ENCODE measurements at places on chromosomes 6 and 20. TPM values are rescaled to one million over a fixed set of nuclear protein-coding genes. Genes with fewer than 3 reads are reported as not detected.

Gene WFDC10B
- not detected for total RNA-seq

Gene SLC22A16
- total RNA-seq, result not detected

Gene TINAG
- not detected for total RNA-seq

Gene KCNK5
- 2.0 TPM for total RNA-seq

Gene THBD
- 37.0 TPM for total RNA-seq

Gene CD24
- total RNA-seq, result 0.63 TPM

Gene TREML2
- 0.12 TPM for total RNA-seq

Gene AVP
- total RNA-seq, result not detected

Gene HIVEP2
- total RNA-seq, result 19.2 TPM

Gene ZC3H12D
- total RNA-seq, result 0.30 TPM

Gene MCUR1
- 11.0 TPM for total RNA-seq

Gene DUSP15
- 11.6 TPM for total RNA-seq

Gene AKAP7
- 11.6 TPM for total RNA-seq

Gene TBC1D20
- total RNA-seq, result 27.0 TPM

Gene CTAGE9
- not detected for total RNA-seq

Gene JAG1
- 32.8 TPM for total RNA-seq

Gene ZFP64
- total RNA-seq, result 7.3 TPM

Gene PET117
- 9.6 TPM for total RNA-seq

Gene XRN2
- 40.8 TPM for total RNA-seq

Gene TGM3
- not detected for total RNA-seq

Gene SDC4
- 95.2 TPM for total RNA-seq

Gene GUCA1A
- total RNA-seq, result not detected

Gene PRDM13
- total RNA-seq, result not detected

Gene PPDPF
- total RNA-seq, result 138 TPM

Gene CLDN20
- total RNA-seq, result not detected

Gene PRR18
- not detected for total RNA-seq

Gene SLC22A2
- total RNA-seq, result not detected

Gene RPP40
- 6.1 TPM for total RNA-seq

Gene PGC
- not detected for total RNA-seq

Gene HLA-B
- total RNA-seq, result 584 TPM

Gene MTFR2
- 0.70 TPM for total RNA-seq

Gene KHDC1L
- total RNA-seq, result not detected

Gene LY6G6C
- total RNA-seq, result 1.3 TPM

Gene RBL1
- total RNA-seq, result 2.1 TPM

Gene HLA-DRB1
- total RNA-seq, result 37.6 TPM

Gene OGFRL1
- total RNA-seq, result 15.1 TPM

Gene SPATA25
- 1.1 TPM for total RNA-seq

Gene PNPLA1
- not detected for total RNA-seq

Gene ACOT13
- 12.0 TPM for total RNA-seq

Gene CDH4
- 0.07 TPM for total RNA-seq

Gene RPS18
- total RNA-seq, result 1,719 TPM

Gene SERAC1
- total RNA-seq, result 5.0 TPM

Gene GSTA2
- total RNA-seq, result not detected

Gene WFDC12
- not detected for total RNA-seq

Gene DDO
- 13.7 TPM for total RNA-seq

Gene CALHM4
- not detected for total RNA-seq

Gene LGSN
- not detected for total RNA-seq

Gene SLC39A7
- total RNA-seq, result 67.0 TPM

Gene NRN1
- total RNA-seq, result 7.5 TPM

Gene ELOVL4
- 1.4 TPM for total RNA-seq

Gene TNXB
- 138 TPM for total RNA-seq

Gene ETV7
- 0.33 TPM for total RNA-seq

Gene BANF2
- total RNA-seq, result not detected

Gene TRPC4AP
- total RNA-seq, result 32.4 TPM

Gene SYCP2
- total RNA-seq, result 0.56 TPM

Gene PTK6
- not detected for total RNA-seq
